ENCODE measurements at places on chromosomes 5 and 9. TPM values are rescaled to one million over a fixed set of nuclear protein-coding genes. Genes with fewer than 3 reads are reported as not detected.

Gene TNC
- 0.32 TPM for total RNA-seq

Gene CER1
- not detected for total RNA-seq

Gene TIMD4
- total RNA-seq = 4.6 TPM

Gene CD274
- total RNA-seq = 10.4 TPM

Gene GPR151
- not detected for total RNA-seq

Gene DBH
- total RNA-seq = not detected

Gene CLK4
- total RNA-seq = 29.4 TPM

Gene WWC1
- not detected for total RNA-seq

Gene PCDHGB6
- total RNA-seq = not detected

DNA sequence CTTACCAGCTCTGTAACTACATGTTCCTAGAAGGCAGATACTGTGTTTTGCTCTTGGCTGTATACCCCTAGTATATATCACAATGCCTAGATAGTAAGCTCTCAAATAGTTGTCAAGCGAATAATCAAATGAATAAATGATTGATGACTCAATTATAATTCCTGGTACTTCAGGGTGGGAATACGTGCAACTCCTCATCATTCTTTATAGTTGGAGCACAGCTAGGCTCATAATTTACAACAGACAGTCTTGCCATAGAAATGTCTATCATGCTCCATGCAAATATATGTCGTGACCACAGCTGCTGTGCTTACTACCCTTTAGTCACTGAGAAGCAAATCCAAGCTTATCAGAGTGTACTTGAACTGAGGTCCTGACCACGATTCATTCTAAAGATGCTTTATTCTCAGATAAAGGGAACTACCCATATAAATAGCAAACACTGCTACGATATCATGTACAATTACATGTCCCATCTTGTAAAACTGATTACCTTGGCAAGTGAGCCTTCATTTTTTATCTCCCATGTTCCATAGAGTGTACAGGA, 52.1 kb downstream of the STRBP start:
- H3K4me1 ChIP-seq = peaks cover 7% of the 10 kb centered on the region
- DNase-seq = no peak
- H3K27me3 ChIP-seq = no peaks in the 10 kb centered on the region
- no peaks in the 10 kb centered on the region for H3K36me3 ChIP-seq
- no peak overlapping the region for H3K4me3 ChIP-seq

GRCh38 chr5:93240228-93240834, 340.7 kb downstream of the NR2F1-AS1 start:
- H3K27me3 ChIP-seq = no peaks in the 10 kb centered on the region
- no peaks in the 10 kb centered on the region for H3K36me3 ChIP-seq
- no peak overlapping the region for H3K4me3 ChIP-seq

DNA sequence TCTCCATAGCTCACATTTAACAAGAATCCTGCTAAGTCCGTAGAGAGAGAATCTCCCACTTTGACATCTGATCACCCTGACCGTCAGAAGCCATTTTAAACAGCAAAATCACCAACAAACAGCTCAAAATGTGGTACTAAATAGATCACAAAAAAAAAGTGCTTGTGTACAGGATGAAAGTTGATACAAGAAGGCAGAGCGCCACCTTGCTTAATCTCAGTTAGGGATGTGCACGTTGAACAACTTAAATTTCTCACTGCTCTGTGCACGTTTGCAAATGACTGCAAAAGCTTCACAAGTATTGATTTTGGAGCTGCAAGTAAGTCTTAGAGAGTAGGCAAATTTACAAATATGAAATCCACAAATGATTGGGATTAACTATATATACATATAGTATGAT, 63.1 kb upstream of the NREP start:
- no peaks in the 10 kb centered on the region for H3K4me1 ChIP-seq
- no peak for DNase-seq
- H3K4me3 ChIP-seq = no peak overlapping the region

GRCh38 chr5:33148076-33148513, 292.7 kb upstream of the TARS1 start:
- H3K4me1 ChIP-seq = no peaks in the 10 kb centered on the region
- DNase-seq = no peak
- H3K27me3 ChIP-seq = no peaks in the 10 kb centered on the region
- H3K4me3 ChIP-seq = no peak overlapping the region
- H3K36me3 ChIP-seq = no peaks in the 10 kb centered on the region
- H3K27ac ChIP-seq = no peak overlapping the region

DNA sequence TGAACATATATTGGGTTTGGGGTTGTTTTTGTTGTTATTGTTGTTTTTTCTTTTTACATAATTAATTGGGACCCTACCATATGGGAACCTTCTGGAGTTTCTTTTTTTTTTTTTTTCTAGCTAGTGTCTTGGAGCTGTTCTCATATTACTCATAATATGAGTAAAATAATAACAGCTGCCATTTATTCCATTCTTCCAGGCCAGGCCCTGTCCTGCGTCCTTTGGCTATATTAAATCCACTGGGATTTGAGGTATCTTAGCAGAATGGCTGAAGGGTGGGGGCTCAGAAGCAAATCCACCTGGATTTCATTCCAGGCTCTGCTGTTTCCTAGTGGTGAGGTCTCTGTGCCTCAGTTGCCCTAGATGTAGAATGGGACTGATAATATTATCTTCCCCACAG, 47.2 kb upstream of the RPL26L1 start:
- H3K36me3 ChIP-seq = no peaks in the 10 kb centered on the region
- DNase-seq = no peak
- H3K27ac ChIP-seq = no peak overlapping the region
- no peaks in the 10 kb centered on the region for H3K27me3 ChIP-seq
- peaks cover 1% of the 10 kb centered on the region for H3K4me1 ChIP-seq

Data from activated CD8-positive, alpha-beta memory T cell treated with anti-CD3 and anti-CD28 coated beads, Interleukin-2, amount 10 ng/mL, durations not matched to agents 7 days and 5 days (primary cell).